ENCODE measurements at places on chromosomes 11 and 22. TPM values are rescaled to one million over a fixed set of nuclear protein-coding genes. Genes with fewer than 3 reads are reported as not detected.

- no peak for DNase-seq
Observed at GRCh38 chr22:38952281-38952993, 5.0 kb upstream of the APOBEC3A start.

DNA sequence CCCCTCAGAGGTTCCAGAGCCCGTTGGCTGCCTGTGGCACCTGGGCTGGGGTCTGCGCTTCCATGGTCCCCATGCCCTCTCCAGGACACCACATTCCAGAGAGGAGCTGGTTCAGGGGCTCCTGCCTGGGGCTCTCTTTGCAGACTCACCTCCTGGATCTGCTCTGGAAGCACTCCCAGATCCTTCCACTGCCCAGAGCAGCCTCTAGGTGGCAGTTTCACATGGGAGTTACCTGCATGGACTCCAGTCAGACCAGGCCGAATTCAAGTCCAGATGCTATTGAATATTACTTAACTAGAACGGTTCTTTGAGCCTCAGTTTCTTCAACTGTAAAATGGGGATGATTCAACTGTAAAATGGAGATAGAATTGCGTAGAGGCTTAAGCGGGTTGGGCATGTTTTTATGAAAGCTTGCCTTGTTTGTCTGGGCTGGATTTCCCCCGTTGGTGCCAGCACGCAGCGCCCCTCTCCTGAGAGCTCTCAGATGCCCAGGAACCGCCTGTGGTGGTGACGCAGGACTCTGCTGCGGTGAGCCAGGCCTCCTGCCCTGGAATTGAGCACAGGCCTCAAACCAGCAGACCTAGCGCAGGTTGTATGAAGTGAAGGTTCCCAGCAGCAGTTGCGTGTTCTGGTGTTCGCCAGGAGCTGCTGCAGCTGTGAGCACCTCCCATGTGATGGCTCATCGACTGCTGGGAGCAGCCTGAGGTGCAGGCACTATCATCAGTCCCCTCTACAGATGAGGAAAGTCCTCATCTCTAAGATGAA lies 44.2 kb downstream of the LMO1 start:
- peak; percentile 68 for DNase-seq

DNA sequence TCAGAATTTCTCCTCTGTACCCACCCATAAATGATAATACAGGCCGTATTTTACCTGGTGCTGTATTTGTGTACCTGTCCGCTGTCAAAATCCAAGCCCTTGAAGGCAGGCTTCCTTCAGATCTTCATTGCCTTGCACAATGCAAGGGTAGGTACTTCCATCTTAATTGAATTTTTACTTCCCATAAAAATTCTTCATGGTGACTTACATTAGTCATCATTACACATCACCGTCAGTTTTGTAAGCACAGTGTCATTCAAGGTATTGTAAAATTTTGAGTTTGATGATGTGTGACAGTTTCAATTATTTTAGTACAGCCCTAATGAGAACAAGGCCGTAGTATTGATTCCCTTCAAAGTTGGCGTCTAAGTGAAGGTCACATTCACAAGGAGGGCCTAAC lies 770 bp upstream of the TSG101 start:
- peak; percentile 77 for DNase-seq

DNA sequence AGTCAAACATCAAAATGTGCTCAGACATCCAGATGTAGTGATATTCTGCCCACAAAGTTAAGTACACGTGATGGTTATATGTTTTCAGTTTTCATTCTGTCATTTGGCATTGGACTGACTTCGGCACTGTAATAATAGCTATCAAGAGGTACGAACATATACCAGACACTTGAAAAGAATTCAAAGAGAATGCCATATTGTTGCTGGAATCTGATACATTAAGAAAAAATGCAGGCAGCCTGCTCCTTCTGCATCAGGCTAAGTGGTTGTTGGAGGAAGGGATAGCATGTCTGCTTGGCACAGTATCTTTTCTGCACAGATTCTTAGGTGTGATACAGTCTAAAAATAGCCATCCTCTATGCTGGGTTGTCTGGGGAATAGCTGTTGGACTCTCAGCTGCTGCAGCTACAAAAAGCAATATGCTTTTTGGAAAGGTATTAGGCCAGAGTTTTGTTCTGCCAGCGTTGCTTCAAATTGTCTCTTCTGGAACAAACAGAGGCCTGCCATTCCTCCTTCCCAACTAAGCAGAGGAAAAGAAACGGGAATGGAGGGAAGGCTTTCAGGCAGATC lies 892.6 kb downstream of the TBC1D22A start:
- no peak for DNase-seq

DNA sequence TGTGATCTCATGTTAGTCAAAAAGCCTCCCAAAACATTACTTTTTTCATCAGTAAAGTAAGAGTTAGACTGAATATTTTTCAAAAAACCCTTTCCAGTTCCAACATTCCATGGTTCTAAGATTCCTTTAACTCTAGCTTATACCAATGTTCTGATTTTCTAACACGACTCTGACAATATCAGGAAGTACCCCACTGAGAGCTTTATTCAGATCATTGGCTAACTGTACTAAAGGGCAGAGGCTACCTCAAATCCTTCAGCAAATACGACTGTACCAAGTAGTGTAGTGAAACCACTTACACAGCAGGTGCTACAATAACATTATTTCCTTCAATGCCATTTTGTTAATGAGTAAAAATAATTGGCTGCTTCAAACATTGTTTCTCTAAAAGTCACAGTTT lies 213.4 kb upstream of the PITPNB start:
- no peak for DNase-seq

DNA sequence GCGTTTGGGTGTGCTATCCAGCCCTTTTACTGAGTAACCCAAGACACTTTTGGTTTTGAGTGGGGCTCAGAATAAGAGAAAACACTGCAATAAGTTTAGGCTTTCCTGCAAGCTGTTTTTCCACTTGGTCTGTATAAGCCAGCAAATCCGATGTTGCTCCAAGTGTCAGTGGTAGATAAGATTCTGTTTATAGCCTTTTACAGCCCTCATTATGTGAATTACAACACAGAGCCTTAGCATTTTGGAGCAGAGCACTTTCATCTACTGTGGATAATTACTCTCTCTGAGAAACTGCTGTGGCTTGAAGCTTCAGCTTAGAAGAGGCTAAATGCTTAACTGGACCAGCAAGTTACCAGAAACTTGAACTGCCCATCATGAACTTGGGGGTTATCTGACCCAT lies 601.1 kb downstream of the JRKL start:
- no peak for DNase-seq

CHST1 gene
- total RNA-seq, result not detected

FAM83F gene
- not detected for total RNA-seq

SCN4B gene
- not detected for total RNA-seq

HEPHL1 gene
- total RNA-seq, result not detected

CARD16 gene
- total RNA-seq, result not detected
